Stimulated activated CD4-positive, alpha-beta T cell treated with anti-CD3 and anti-CD28 coated beads, TNF-alpha, amount 100 ng/mL, for 24 hours (primary cell): ENCODE measurements at places on chromosomes 5 and 9.

GRCh38 chr5:171893290-171893886, 107.8 kb downstream of the SMIM23 start:
- DNase-seq, result no peak

GRCh38 chr5:128271071-128271470, 187.5 kb downstream of the SLC12A2 start:
- no peak for DNase-seq

DNA sequence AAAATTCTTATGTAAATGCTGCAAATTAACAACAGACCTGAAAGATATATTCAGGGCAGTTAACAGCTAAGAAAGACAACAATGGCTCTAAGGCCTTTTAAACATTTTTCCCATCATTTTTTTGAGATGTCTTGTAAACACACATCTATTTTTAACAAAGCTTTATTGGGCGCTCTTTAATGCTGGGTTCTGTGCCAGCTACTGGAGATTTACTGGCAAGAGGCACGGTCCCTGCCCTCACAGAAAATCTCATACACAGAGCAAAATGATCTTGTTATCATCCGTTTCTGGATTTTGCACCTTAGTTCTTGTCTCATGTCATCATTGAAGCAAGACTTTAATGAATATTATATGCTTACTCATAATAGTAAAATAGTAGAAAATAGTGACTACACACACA, 1022.3 kb upstream of the WWC1 start:
- no peak for DNase-seq

DNA sequence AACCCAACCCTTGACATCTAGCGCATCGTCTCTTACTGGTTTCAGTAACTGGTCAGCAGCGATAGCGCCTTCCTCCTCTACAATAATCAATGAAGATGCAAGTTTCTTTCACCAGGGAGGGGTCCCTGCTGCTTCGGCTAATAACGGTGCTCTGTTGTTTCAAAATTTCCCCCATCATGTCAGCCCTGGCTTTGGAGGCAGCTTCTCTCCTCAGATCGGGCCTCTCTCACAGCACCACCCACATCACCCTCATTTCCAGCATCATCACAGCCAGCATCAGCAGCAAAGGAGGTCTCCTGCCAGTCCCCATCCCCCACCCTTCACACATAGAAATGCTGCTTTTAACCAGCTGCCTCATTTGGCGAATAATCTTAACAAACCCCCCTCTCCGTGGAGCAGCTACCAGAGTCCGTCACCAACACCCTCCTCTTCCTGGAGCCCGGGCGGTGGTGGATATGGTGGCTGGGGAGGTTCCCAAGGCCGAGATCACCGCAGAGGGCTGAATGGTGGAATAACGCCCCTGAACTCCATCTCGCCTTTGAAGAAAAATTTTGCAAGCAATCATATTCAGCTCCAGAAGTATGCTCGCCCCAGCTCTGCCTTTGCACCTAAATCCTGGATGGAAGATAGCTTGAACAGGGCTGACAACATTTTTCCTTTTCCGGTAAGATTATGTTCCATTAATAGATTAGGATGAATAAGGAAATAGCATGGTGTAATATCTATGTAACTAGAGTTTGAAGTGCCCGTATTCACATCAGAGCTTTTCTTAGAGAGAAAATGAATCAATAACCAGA, 2.2 kb downstream of the CPEB4 start:
- no peak for DNase-seq

DNA sequence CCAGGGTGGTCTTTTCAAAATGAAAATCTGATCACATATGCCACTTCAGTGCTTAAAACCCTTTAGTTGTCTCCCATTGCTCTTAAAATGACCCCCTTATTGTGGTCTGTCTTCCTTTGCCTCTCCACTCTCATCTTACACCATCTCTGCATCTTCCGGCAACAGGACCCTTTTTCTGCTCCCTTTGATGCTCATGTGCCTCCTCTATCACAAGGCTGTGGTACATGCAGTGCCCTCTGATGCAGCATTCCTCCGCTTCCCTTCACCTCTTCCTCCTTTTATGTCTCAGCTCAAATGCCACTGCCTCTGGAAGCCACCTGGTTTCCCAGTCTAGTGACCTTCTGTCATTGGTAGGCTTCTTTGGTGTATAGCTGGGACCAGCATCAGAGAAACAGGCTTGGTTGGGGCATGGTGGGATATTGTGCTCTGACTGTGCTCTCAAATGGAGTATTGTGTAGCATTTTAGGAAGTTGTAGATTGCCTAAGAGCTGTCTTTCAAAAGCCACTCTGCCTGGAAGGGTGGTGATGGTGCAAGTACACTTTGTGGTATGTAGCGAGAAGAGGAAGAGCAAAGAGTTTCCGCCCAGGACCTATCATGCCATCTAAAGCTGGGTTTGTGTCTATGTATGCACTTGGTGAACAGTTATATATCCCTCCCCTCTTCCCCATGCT, 28.1 kb downstream of the ARHGAP26 start:
- no peak for DNase-seq

- DNase-seq, result no peak
Measured at GRCh38 chr5:93800988-93801811, 59.8 kb upstream of the POU5F2 start.

DNA sequence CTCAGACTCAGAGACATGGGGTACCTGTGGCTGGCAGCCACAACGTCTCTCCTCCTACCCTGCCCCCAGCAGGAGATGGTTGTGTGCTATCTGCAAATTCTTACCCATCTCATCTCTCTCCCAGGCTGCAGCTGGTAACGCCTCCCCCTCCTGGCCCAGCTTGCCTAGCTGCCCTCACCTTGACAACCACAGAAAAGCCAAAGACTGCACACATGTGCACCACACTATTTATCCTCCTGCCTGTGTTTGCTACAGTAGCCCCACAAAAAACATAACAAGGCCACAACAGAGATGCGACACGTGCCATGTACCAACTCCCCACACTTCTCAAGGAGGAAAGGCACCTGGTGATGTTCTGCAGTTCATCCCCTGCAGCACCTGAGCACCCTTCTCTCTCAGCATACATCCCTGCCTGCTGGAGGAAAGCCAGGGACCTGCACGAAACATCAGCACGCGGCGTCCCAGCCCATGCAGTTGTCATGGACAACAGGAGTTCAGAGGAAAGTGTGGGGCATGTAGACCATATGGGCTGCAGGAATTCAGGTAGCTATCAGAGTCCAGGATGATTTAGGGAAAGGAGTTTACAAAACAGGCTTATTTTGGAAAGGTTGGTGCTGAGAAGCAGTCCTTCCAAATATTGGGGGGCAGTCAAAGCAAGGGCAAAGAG, 168.7 kb downstream of the C5orf15 start:
- no peak for DNase-seq

DNA sequence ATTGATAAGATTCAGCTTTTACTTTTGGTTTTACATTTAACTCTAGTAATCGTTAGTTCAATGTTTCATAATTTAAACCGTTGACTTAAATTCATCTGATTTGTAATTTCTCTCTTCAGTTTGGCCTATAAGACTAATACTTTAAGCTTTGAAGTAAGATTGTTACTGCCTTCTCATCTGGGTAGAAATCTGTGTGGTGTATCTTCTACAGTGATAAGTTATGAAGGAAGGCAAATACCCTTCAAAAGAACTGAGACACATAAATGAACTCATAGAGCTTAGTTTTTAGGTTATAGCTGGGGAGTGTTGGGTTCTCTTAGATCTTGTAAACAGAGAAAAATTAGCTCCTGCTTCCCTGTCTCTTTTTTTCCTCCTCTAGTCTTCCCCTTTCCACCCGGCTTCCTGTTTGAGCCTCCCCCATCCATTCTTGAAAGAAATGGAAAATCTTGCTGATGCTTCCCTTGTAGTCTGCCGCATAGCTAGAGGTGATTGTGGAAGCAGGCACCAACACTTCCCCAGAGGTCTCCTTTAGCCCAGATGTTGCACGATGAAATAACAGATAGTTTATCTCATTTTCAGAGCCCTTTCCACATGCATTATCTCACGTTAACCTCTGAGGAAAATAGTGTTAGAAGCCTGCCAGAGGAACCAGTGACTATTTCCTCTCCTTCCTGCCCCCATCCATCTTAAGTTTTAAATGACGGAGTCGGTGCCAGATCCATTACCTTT, 2.0 kb upstream of the F2RL2 start:
- DNase-seq, result no peak

- no peak for DNase-seq
Measured at GRCh38 chr5:116772806-116773205, 198.2 kb upstream of the SEMA6A start.

GRCh38 chr9:38118862-38119438, 49.9 kb upstream of the SHB start:
- no peak for DNase-seq
